ENCODE measurements at places on chromosomes 5 and 9. TPM values are rescaled to one million over a fixed set of nuclear protein-coding genes. Genes with fewer than 3 reads are reported as not detected.

GRCh38 chr9:312596-313320 is 98.1 kb downstream of the DOCK8 start:
- no peak for DNase-seq

Gene BARX1
- total RNA-seq = not detected

- no peak for DNase-seq
Observed at GRCh38 chr5:102801371-102801770, 46.3 kb downstream of the PAM start.

Gene PLPP7
- total RNA-seq = 26.1 TPM

DNA sequence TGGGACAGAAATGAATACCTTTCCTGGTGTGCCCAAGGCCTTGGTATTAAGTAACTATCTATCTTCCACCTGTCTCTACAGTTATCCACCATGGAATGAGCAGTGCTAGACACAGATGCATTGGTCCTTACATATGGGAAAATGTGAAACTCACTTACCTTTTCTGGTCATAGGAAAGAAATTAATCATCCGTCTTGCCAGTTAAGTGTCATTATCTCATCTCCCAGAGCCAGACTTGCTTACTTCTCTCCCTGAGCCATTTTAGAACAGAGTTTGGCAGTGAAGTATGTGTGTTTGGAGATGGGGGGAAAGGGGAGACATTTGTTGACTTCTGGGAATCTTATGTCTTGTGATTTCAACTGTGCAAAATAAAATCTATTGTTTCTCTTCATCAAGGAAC is 1211.0 kb upstream of the CDH6 start:
- no peak for DNase-seq

DNA sequence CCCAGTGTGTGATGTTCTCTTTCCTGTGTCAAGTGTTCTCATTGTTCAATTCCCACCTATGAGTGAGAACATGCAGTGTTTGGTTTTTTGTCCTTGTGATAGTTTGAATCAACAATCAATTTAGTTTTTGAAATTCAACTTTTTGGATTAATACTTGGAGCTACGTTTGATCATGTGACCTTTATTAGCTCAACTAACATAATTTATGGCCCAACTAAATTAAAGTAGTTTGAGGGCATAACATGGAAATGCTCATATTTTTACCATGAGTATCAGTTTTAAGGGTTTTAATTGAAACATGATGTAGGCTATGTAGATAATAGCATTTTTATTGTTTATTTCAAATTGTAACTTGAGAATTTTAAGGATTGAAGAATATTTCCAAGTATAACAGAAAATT is 168.0 kb downstream of the CCDC171 start:
- no peak for DNase-seq

DNA sequence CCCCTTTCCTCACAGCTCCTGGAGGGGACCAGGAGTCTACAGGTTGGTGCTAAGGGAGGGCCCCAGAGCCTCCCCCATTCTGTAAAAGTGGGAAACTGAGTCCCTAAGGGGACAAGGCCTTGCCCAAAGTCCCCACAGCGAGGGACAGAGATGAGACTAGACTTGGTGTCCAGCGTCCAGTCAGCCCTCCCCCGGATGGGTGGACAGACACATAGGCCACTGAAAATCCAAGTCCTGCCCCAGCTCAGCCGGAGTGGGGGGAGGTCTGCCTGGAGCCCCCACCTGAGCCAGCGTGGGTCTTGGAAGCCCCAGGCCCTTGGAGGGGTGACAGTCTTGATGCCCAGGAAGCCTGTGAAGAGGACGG is 5.2 kb downstream of the BARHL1 start:
- no peak for DNase-seq

Gene TAF11L10
- total RNA-seq = 1.2 TPM

DNA sequence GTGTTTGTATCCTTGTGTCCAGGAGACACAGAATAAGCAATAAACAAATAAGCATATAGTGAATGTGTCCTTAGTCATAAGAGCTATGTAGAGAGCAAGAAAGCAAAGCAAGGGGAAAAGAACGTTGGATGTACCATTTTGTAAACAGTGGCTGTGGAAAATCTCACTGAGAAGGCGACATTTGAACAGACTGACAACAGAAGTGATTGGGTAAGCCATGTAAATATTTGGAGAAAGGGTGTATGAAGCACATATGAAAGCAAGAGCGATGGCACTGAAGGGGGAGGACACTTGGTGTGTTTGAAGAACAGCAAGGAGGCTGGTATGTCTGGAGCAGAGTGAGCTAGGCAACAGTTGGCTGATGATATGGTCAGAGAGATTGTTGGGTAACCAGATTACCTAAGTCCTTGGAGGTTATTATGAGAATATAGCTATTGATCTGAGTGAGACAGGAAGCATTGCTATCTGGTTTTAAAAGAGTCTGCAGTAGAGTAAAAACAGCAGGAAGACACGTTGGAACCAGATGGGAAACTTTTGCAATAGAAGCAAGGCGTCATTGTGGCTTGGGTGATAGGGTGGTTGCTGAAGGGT is 115.5 kb upstream of the IL7R start:
- DNase-seq = no peak

Gene JAKMIP2
- 50.9 TPM for total RNA-seq

GRCh38 chr5:850511-851006 is at the start of gene ZDHHC11:
Gene ZDHHC11 (minus strand): TSS chr5:850986. CDS start chr5:850602, 384 bp downstream.
- DNase-seq = peak; percentile 34

Gene ADGRV1
- total RNA-seq = 139 TPM

- DNase-seq = no peak
Observed at GRCh38 chr5:10563110-10563944, 543 bp upstream of the ANKRD33B start.

DNA sequence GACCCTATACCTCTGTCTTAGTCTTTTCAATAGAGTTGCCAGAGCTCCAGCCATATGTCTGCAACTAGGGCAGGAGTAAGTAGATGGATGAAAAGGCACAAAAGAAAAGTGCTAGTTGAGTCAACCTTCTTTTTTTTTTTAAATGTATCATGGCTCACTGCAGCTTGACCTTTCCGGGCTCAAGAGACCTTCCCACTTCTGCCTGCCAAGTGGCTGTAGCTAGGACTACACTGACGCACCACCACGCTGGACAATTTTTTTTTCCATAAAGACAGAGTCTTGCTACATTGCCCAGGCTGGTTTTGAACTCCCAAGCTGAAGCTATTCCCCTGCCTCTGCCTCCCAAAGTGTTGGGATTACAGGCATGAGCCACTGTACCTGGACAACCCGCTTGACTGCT is 27.3 kb downstream of the FOXE1 start:
- no peak for DNase-seq

Gene RNF208
- total RNA-seq = 92.3 TPM

Gene CKS2
- total RNA-seq = 13.0 TPM

Gene GABRA6
- total RNA-seq = 2.2 TPM

GRCh38 chr5:32559411-32559810 is 25.9 kb upstream of the SUB1 start:
- no peak for DNase-seq

All from dorsolateral prefrontal cortex (tissue), 122 donors.